ENCODE measurements at places on chromosomes 7 and 10.

DNA sequence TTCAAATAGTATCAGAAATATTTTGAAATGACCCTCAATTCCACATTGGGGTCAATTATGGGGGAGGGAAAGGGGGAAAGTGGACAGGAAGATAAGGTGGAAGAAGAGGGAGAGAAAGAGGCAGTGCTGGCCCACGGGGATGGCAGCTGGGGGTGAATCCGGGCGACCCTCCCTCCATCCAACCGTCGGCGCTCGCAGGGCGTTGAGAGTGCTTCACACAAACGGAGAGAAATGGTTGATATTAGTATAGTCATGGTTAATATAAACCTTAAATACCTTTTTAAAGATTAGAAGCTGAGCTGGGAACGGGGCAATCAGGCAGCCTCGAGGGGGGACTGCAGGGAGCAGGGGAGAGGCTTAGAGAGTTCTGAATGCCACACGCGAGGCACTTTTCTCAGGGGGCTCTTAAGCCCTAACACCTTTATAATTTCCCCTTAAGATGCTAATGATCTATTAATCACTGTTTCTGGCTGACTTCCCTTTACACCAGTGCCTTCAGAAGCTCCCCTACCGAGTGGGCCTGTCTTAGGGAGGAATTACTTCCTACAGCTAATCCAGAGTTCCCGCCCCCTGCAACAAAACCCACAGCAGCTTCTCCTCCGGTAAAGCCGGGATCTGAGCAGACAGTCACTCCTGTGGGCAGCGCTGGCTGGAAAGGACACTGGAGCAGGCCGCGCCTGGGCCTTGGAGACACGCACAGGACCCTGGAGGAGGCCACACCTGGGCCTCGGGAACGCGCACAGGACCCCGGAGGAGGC is 39.5 kb downstream of the PRKAG2 start:
- no peak for DNase-seq

DNA sequence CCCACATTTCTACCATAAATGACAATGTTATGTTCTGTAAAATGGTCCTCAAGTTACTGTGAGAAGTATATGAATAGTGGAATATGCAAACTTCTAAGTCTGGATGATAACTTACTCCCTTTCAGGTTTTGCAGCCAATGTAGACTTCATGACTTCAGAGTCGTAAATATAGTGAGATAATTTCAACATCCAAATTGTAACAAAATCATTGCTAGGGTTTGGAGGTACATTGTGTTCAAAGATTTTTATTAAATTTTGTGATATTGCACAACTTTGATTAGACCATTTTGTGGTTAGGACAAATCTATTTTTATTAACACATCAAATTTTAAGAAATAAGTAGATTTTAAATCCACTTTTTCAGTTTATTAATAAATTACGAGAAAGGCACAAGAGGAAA is 270.3 kb downstream of the RNLS start:
- DNase-seq = no peak

DNA sequence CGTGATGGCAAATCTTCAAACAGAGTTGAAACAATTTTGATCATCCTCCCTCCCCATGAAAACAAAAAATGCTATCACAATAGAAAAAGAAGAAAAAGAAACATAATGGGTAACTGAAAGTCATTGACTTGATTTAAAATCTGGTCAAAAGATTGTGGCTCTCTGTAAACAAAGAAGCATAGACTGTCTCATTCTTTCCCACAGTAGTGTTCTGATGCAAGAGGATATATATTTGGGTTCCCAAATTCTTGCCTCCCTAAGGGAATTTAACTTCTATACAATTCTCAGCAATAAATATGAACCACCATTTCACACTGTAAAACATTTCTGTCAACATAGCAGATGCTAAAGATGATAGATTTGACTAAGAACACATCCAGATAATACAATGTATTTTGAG is 32.8 kb upstream of the MEOX2 start:
- no peak for DNase-seq

DNA sequence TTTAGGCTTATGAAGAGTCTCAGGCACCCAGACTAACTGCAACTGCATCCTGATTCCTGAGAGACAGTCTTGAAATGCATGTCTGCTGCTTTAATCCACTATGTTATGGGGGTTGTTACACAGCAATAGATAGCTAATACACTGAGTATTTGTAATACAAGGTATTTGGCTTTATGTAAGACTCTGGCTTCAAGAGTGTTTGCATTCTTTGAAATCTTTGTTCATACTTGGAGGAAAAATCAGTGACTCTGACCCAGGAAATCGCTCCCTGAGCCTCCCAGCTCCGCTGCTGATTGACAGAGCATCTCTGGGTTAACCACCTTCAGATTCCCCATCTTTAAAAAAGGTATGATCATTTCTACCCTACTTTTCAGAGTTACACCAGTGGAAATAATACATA is 133.9 kb downstream of the MTPAP start:
- no peak for DNase-seq

- DNase-seq = no peak
Observed at GRCh38 chr7:37796138-37796775, 52.1 kb upstream of the NME8 start.

DNA sequence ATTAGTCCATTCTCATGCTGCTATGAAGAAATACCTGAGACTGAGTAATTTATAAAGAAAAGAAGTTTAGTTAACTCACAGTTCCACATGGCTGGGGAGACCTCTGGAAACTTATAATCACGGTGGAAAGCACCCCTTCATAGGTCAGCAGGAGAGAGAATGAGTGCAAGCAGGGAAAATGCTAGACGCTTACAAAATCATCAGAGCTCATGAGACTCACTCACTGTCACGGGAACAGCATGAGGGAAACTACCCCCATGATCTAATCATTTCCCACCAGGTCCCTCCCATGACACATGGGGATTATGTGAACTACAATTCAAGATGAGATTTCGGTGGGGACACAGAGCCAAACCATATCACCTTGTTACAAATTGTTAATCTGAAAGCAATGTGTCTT is 15.8 kb downstream of the TAS2R39 start:
- DNase-seq = no peak

DNA sequence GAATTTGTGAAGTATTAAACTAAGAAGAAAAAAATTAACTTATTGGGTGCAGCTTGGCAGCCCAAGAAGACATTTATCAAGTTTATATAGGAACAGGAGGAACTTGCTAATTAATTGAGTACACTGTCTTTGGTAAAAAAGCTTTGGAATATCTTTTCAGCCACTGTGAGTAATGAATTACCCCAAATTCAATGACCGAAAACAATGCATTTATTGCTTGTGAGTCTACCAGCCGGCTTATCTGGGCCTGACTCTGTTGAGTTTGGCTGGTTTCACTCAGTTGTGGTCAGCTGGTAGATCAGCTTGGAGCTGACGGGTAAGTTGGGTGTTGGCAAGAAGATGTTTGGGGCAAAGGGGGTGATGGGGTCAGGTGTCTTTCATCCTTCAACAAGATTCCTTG is 11.6 kb downstream of the GNG11 start:
- DNase-seq = no peak

DNA sequence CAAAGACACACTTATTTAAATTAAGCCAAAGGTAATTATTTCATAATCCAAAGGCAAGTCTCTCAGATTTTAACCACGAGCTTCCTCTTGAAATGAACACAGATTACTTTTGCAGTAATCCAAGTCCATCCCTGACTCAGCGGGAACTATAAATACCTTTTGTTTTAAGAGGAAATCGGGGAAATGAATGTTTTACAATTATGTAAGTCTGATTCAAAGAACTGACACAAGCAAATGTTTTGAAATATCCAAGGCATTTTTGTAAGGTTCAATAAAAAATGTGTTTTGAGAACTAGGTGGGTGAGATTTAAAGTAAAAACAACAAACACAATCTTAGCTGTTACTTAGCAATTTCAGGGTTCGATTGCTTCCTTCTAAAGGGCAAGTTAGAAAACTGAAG is 179.8 kb upstream of the ASAH2 start:
- no peak for DNase-seq

GRCh38 chr7:87463982-87464381 is 11.5 kb downstream of the ABCB4 start:
- DNase-seq = no peak

GRCh38 chr7:43460733-43461348 is 122.1 kb upstream of the STK17A start:
- DNase-seq = no peak

GRCh38 chr7:70734411-70734810 is 397.5 kb upstream of the GALNT17 start:
- no peak for DNase-seq

DNA sequence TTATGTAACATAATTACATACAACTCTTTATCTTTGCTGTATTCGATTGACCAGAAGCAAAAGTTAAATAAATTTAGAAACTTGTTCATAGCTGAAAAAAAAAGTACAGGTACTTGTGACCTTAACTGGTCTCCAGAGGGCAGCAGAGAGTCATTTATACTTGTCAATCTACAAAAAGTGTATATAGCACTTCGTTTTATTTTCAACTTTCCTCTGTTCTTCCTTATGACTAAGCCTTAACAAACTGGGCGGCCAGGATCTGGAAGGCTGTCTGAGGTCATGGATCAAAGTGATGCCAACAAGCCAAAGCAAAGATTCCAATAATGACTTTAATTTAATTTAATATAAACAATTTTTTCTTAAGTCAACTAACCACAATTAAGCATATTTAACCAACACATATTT is 29.8 kb downstream of the C10orf67 start:
- peak; percentile 17 for DNase-seq

DNA sequence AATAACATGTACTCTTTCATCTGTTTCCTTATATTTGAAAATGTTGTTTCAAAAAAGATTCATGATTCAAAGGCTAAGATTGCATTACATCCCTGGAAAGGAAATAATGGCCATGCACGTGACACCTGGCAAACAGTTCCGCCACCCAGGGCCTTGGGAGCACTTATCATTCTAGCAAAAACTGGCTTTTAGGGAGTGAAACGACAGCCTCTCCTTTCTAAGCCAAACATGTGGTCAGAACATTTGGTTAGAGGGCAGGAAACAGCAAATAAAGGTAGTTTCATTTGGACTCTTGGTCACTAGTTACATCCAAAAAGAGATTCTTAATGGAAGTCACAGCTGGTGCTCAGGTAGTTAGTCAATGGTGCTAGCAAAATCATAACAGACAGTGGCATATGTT is 83.5 kb downstream of the FAS start:
- no peak for DNase-seq

DNA sequence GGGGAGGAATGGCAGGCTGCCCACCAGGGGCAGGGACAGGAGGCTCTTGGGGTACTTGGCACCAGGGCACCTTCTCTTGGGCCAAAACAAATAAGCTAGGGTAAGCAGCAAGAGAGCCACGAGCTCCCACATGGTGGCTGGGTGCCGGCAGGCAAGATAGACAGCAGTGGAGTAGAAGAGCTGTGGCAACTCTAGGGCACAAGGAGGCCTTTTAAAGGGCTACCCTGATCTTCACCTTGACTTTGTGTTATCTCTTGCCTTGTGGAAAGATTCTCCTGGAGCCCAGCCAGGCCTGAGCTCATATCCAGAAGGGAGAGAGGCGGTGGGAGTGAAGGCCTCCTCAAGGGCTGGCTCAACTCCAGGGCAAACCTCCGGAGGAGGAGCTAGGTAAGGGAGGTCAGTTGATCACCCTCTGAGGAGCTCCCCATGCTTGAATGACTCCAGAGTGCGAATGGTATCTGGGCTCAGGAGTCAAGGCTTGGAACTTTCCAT is at the start of gene CYP17A1:
CYP17A1 (minus strand) TSS at position 184 of the 492 bp plus-strand sequence; CDS start at position 132, 52 bp downstream.
- DNase-seq = no peak

GRCh38 chr10:20765066-20765465 is 132.0 kb downstream of the NEBL start:
- DNase-seq = no peak

DNA sequence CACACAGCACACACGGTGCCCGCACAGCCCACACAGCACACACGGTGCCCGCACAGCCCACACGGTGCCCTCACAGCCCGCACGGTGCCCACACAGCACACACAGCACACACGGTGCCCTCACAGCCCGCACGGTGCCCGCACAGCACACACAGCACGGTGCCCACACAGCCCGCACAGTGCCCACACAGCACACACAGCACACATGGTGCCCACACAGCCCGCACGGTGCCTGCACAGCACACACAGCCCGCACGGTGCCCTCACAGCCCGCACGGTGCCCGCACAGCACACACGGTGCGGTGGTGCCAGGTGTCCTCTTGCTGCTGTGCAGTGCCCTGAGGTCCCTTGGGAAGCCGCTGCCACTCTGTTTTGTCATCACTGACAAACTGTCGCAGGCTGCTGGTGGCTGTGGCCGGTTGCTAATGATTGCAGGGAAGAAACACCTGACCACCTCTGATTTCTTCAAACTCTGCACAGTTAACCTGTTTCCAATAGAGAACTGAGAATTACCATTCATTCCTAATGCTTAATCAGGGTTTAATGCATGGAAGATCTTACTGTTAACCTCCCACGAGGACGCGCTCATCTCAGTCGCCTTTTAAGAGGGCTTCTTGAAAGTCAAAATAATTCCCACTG is 66.9 kb downstream of the GLRX3 start:
- no peak for DNase-seq

GRCh38 chr10:36344240-36345174 is 702.4 kb upstream of the FZD8 start:
- no peak for DNase-seq

GRCh38 chr10:96482815-96483588 is 30.7 kb downstream of the TLL2 start:
- no peak for DNase-seq

DNA sequence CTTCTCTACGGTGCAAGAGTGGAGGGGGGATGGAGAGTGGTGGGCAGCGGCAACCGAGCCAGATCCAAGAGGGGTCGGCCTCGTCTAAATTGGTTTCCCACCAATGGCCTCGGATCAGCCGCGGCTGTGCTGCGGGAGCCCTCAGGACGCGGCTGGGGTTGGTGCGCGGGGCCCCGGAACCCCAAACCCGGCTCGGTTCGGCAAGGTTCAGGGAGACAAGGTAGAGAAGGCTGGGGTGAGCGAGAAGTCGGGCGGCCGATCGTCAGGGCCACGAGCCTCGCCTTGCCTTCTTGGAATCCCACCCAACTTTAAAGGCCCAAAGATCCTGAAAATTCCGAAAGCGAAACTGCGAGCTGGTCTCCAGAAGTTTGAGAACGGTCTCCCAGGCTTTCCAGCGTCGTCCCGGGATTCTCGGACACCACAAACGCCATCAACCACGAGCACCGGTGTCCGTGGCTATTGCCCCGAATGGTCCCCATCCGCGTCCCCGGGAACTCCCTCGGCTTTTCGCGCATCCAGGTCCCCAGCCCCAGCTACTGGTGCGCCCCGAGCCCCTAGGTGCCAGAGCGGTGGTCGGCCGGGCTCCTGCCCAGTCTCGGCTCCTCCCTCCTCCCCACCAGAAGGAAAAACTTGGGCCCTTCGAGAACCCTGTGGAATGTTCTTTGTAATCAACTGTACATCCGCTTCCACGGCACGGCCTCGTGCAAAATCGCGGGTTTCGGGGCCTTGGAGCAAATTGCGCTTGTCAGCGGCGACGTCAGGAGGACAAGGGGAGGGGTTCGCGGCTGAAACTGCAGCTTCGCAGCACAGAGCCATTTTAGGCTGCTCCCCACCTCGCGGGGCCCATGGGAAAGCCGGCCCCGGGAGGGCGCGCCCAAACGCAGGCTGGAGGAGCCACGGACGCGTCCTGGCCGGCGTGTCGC is 3.2 kb downstream of the SFMBT2 start:
- peak; percentile 64 for DNase-seq

GRCh38 chr7:155323001-155323638 is 25.4 kb downstream of the INSIG1 start:
- no peak for DNase-seq

- DNase-seq = peak; percentile 97
Observed at GRCh38 chr10:22570733-22571430, 143.5 kb downstream of the PIP4K2A start.

Data from T-helper 2 cell (primary cell).